ENCODE measurements at places on chromosomes 13 and 19.

- no peak for DNase-seq
Observed at GRCh38 chr13:20128459-20128931, 32.4 kb downstream of the GJA3 start.

- no peak for DNase-seq
Observed at GRCh38 chr13:48400850-48401291, 12.0 kb downstream of the LPAR6 start.

DNA sequence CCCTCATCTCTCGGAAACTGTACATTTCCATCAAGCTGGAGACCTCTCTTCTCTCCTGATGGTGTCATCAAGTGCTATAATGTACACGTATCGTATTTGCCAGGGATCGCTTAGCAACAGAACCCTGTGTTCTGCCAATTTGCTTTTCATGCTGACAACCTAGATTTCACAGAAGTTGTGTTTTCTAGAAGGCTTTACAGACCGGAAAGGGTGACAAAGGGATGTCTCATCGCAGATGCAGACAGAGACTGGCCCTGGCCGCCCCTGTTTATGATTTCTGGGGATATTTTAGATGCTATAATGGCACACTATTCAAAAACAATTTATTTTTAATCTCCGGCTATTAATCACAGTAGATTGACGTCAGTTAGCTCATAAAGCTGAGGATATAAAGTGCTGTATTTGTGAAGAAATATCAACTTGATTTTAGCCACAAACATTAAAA, 291.4 kb downstream of the IRS2 start:
- no peak for DNase-seq

DNA sequence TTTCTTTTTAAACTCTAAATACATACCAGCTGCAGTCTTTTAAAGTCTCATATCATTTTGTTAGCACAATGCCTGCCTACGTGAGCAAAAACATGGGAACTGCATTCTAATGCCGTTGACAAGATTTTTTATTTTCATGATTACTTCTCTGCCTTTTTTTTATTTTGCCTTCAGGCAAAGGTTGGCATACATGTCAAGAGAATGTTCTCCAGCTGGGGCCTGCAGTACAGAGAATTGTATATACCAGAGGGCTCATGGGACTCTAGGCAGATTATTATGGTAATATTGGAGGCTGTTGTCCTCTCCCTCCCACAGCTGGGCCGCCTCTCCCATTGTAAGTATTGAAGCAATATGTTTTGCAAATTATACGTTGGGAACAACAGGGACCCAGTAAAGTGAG, 53.9 kb upstream of the OBI1 start:
- DNase-seq = no peak

DNA sequence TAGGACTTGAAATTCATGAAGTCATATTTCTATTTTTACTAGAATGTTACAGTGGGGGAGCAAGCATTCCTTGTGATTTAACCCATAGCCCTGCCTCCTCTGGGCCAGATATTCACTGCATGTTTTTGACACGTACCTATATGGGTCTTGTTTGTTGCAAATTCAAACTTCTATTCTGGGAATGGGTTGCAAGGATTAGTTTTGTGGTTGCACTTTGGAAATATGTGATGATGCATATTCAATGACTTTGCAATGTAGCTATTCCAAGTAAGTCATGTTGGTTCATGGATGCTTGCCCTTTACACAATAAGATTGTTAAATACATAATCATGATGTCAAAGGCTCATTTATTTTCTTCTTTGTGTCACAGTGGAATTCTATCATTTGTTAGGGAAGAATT, 440.8 kb downstream of the TDRD3 start:
- no peak for DNase-seq
